ENCODE measurements at places on chromosomes 5 and 9.

- no peak for DNase-seq
Observed at GRCh38 chr9:96430377-96430776, 12.2 kb upstream of the ZNF367 start.

DNA sequence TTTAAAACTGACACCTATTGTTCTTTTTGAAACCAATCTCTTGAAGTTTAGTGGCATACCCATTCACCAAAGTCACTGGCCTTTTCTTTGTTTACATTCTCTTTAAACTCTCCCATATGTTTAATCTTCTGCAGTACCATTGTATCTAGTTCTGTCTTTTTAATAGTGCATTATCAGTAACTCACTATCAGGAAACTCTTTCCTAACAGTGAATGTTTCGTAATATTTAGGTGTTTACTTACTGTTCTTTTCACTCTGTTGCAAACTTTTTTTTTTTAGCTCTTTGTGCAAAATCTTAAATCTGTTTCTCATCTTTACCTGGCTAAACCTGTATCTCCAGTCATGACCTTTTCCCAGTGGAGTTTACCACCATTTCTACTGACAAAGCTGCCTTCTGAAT, 17.2 kb downstream of the SMAD5 start:
- no peak for DNase-seq

DNA sequence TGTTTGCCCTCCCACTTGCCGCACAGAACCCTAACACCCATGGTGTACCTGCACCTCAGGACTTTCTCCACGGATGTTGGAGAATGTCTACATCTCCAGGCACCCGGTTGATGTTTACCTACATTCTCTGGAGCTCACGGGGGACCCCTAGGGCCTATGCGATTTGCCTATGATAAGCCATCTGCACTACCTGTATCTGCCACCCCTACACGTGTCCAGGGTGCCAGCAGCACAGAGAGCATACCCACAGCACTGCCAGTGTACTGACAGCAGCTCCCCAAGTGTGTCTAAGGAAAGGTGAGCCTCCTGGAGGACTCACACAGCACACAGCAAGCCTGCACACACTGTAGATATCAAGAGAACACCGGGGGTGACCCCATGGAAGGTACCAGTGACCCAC, 31.3 kb upstream of the LMX1B start:
- DNase-seq: no peak

GRCh38 chr5:10866913-10867312, 105.9 kb upstream of the DAP start:
- DNase-seq: no peak

- no peak for DNase-seq
Observed at GRCh38 chr9:123314617-123315016, 41.4 kb upstream of the CRB2 start.

GRCh38 chr5:83406906-83407305, 64.6 kb upstream of the VCAN start:
- DNase-seq: no peak

GRCh38 chr9:116585896-116586295, 101.2 kb upstream of the TRIM32 start:
- no peak for DNase-seq

- DNase-seq: no peak
Observed at GRCh38 chr5:139759219-139759721, 36.3 kb upstream of the PSD2 start.

- DNase-seq: peak; percentile 97
Observed at GRCh38 chr9:133855802-133856521, 117.8 kb upstream of the SARDH start.

DNA sequence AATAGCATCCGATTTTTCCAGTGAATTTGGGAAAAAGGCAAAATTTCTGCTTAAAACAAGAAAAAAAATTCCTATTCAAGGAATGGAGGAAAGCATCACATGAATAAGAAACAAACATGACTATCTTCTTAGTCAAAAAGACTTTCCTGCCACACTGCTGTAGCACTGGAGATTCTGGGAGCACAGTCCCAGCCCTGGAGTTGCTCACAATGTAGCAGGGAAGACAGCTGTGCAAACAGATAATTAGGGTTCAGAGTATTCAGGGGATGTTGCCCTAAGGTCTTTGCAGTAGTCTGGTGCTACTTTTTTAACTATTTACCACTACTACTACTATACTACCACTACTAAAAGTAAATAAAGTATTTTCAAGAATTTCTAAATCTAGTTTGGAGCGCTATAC, 86.5 kb downstream of the BNC2 start:
- no peak for DNase-seq

DNA sequence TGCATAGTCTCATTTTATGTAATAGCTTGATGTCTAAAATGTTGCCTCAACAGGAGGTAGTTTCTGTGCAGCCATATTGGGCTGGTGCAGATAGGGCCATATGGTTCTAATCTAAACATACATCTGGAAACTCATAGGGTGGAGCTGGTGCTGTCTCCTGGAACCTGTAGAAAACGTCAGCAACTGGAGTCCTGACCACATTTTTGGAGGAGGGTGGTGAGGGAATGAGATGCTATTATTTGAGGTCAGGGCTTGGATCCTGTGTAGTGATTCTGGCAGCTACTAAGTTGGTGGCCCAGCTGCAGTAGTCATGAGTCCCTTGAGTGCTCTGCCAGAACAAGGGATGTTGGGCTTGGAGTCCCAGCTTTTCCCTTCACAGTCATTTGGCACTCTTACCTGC, 14.1 kb downstream of the MAN2A1 start:
- no peak for DNase-seq

GRCh38 chr9:33044677-33045282, 19.7 kb downstream of the DNAJA1 start:
- DNase-seq: no peak

- no peak for DNase-seq
Observed at GRCh38 chr5:153896701-153897100, 142.0 kb downstream of the FAM114A2 start.

DNA sequence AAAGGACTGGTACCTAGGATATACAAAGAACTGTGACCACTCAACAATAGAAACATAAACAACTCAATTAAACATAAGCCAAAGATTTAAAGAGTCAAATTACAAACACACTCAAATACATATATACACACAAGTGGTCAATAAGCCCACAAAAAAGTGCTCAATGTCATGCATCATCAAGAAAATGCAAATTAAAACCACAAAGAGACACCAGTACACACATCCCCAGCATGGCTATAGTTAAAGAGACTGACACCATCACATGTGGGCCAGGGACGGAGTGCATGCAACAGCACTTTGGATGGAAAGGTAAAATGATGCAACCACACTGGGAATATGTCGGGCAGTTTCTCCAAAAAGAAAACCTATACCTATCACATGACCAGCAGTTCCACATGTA, 89.7 kb downstream of the CAAP1 start:
- DNase-seq: no peak

- no peak for DNase-seq
Observed at GRCh38 chr9:36046923-36047322, 10.2 kb downstream of the RECK start.

DNA sequence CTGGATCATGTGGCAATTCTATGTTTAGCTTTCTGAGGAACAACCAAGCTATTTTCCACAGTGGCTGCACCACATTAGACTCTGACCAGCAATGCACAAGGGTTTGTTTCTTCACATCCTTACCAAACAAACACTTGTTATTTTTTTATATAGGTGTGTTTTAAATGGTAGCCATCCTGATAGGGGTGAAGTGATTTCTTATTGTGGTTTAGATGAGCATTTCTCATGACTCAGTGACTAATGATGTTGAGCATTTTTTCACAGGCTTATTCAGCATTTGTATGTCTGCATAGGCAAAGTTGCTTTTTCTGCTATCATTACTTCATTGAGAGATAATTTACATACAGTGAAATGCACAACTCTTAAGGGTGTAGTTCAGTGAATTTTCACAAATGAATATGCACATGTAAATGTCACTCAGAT, 36.0 kb downstream of the ANKRD33B start:
- peak; percentile 74 for DNase-seq

DNA sequence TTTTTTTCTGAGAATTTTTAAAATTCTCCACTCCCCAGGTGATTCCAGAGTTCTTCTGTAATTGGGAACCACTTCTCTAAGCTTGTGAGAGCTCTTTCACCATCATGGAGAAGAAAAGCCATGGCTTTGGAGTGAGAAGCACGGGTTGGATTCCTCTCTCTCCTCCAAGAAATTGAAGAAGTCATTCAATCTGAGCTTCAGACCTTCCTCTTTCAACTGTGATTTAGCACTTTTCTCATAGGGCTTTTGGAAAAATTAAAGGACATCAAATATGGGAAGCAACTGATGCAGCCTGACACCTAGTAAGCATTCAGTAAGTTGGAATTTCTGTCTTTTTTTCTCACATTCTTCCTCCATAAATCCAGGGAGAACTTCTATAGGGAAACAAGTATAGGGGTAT, 580.4 kb upstream of the KLF4 start:
- no peak for DNase-seq

- peak; percentile 76 for DNase-seq
Observed at GRCh38 chr5:107285772-107286171, 385.0 kb downstream of the EFNA5 start.

DNA sequence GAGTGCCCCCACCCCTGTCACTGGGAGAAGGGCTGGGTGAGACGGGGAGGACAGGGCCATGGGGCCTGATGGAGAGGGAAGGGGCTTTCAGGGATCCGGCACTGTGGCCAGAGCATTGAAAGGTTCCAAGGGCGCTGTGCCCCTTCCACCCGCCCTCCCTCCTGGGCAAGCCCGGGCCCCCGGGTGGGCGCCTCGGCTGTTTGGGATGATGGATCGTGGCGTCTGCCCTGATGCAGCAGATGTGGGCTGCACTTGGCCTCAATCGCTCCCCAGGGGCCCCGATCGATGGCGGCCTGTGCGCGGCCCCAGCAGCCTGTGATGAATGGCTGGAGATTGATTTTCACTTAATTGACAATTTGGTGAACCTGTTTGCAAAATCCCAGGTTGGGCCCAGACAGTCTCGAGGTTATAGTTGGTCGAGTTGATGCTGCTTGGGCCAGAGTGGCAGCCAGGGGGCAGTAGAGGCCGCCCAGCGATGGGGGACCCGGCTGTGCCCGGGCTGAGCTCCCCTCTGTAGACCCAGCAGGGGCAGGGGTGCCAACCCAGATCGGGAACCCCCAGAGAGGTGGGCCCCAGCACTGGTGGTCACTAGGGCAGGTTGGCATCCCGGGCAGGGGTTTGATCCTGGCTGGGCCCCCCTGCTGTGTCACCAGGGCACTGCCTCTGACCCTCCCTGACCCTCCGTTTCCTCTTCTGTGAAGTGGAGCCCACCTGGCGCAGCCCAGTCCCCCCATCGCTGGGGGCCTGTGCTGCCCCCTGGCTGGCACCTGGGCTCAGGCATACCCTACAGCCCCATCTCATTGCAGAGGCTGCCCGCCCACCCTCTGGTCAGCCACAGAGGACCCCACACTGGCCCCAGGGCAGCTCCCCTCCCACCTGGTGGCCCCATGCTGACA, 34.7 kb downstream of the LHX3 start:
- no peak for DNase-seq

- DNase-seq: no peak
Observed at GRCh38 chr5:152094060-152094459, 169.4 kb upstream of the GLRA1 start.

DNA sequence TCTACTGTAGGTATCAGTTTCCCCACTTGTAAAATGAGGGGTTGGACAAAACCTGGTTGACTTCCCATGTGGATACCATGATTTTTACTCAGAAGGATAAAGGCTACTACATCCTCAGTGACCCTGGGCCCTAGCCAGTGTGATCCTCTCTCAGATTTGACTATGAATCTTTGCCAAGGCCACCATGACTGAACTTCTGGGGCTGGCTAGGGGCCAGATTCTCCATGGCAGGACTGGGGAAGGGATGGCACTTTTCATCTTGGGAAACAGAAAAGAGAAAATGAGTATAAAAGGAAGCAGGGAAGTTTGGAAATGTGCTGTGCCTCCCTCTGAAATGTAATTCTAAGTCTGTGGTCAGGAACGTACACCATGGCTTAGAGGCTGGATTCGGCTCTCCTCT, 1.4 kb upstream of the FSTL4 start:
- DNase-seq: no peak

DNA sequence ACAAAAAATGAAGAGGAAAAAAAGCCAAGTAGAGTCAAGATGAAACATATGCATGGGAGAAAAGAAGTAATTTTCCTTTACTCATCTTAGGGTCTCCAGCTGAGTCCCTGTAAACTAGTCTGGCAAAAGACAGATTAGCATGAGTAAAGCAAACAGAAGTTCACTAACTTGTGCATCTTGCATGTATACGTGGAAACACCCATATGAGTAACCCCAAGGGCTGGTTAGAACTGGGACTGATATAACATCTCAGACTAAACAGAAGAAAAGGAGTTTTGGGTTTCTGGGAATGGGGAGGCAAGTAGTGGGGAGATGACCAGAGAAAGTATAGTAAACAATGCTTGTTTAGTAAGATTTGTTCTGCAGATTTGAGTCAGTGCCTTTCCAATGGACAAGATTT, 20.1 kb upstream of the GLDC start:
- DNase-seq: no peak

- DNase-seq: no peak
Observed at GRCh38 chr9:111301195-111301594, 28.8 kb downstream of the OR2K2 start.

DNA sequence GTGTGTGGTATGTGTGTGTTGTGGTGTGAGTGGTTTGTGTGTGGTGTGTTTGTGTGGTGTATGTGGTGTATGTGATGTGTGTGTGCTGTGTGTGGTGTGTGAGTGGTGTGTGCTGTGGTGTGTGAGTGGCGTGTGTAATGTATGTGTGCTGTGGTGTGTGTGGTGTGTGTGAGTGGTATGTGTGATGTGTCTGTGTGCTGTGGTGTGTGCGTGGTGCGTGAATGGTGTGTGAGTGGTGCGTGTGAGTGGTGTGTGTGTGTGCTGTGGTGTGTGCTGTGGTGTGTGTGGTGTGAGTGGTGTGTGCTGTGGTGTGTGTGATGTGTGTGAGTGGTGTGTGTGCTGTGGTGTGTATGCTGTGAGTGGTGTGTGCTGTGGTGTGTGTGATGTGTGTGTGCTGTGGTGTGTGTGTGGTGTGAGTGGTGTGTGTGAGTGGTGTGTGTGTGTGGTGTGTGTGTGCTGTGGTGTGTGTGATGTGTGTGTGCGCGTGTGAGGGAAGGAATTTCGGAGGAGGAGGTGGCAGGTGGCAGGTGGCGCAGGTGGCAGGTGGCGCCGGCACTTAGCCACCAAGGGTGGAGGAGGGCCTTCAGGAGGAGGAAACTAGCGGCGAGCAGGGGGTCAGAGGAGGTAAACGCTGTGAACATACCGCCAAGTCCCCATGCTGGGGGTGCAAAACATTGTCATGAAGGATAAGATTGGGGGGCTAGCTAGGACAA, 191.8 kb downstream of the MELK start:
- no peak for DNase-seq

DNA sequence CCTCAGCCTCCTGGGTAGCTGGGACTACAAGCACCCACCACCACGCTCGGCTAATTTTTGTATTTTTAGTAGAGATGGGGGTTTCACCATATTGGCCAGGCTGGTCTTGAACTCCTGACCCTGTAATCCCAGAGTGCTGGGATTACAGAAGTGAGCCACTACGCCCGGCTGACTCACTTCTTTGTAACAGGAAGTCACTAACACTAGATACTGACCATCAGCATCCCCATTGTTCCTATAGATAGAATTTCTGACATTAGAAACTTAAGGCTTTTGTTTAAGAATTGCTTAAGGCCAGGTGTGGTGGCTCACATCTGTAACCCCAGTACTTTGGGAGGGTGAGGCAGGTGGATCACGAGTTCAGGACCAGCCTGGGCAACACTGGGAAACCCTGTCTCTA, 42.2 kb downstream of the LEAP2 start:
- DNase-seq: no peak

All from RCC 7860 (cell line).